Tongue (tissue), 3 donors: ENCODE measurements at places on chromosomes 3 and 15. TPM values are rescaled to one million over a fixed set of nuclear protein-coding genes. Genes with fewer than 3 reads are reported as not detected.

- no peak for DNase-seq
Observed at GRCh38 chr3:7728566-7729519, 772.8 kb upstream of the LMCD1 start.

CORO2B gene
- 2.3 TPM for total RNA-seq

- no peak for DNase-seq
Observed at GRCh38 chr15:70781236-70781635, 17.9 kb upstream of the UACA start.

DNA sequence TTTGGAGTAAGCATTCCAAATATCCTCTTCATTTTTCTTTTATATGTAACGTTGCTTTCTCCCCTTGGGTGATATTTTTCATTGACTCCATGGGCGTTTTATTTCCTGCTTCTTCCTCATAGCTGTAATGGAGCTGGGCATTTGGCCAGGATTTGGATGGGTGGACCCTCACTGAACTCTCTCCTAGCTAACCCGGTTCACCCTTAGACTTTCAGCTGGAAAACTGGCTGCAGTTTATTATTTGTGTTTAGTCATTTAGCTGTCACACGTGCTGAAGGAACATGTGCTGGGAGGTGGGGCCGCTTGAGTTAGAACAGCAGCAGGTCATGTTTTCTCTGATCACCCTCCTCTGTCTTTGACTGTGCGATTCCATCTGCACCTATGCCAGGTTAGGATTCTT is 407.6 kb downstream of the ZIC1 start:
- DNase-seq, result peak; percentile 79

DNA sequence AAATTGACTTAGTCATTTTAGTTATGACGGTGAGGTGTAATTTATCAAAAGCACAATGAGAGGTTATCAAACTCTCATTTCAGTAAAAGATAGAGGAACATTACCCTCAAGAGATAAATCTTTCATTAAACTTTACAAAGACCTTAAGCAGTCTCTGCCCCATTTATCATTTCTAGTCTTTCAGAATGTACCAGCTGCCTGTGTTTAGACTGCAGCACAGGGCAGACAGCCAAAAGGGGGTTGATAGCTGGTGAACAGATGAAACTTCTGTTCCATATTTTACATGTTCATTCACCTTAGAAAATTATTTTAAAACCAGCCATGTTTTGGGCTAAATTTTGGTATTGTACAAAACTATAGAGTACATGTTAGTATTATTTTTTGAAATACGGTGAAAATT is 514.6 kb upstream of the CNTN3 start:
- DNase-seq, result peak; percentile 35

- no peak for DNase-seq
Observed at GRCh38 chr15:68211656-68212320, 6.7 kb upstream of the CALML4 start.

DNA sequence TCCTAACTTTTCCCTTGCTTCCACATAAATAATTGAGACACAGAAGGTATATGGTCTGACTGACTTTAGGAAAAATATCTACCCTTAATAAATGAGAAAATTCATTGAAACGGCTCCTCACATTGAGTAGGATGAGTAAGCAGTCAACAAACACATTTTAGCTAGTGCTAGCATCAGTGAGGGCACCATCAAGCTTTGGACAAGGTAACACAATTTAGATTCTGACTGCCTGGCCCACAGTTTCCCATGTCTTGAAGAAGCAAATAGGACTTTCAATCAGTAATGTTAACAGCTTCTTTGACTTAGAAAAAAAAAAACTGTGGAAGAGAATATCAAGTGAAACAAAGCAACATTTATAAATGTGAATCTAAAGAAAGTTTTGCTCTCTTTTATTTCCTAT is 70.1 kb upstream of the MBNL1 start:
- DNase-seq, result no peak

GOLGA8J gene
- not detected for total RNA-seq

GRCh38 chr3:94011233-94011711 is 17.1 kb downstream of the STX19 start:
- DNase-seq, result no peak

DNA sequence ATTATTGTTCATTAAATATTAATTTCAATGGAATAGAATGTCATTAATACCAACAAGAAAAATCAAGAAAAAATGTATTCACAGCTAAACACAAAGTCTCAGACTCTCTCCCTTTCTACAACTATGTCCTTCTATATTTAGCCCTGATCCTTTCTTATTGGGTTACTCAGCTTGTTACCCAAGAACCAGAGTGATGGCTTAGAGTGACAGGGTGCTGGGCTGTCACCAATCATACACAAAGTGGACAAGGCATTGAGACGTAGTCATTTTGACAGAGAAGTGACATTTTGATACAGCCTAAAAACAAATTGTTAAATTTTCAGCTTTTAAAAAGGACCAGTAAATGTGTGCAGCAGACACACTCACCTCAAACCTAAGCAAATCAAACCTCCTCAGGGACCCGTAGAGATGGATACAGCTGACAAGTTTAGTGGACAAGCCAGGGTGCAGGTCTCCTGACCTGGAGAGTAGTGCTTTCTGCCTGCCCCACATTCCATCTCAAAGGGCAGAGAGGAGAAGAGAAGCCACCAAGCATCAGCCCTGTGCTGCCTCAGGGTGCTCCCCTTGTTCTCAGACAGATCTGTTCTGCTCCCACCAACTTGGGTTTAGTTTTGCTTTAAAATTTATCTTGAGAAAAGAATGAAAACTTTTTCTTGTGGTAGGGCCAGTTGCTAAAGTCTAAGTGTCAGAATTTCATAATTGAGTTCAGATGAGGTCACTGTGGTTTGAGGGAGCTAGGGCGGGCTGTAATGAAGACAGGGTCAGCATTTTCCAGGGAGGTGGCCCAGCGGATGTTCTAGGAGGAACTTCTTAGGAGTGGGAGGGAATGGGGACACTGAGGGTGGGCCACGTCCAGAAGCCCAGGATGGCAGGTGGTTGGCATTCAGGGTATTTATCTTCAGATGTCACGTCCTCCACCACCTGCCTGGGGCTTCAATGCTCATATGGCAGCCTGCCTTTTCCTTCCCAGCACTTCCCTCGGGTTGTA is 136.5 kb upstream of the TBL1XR1 start:
- DNase-seq, result peak; percentile 79
